ENCODE measurements at places on chromosomes 16 and 17.
A peak's percentile ranks its signal among the peaks of the same experiment; 100 is the strongest.

DNA sequence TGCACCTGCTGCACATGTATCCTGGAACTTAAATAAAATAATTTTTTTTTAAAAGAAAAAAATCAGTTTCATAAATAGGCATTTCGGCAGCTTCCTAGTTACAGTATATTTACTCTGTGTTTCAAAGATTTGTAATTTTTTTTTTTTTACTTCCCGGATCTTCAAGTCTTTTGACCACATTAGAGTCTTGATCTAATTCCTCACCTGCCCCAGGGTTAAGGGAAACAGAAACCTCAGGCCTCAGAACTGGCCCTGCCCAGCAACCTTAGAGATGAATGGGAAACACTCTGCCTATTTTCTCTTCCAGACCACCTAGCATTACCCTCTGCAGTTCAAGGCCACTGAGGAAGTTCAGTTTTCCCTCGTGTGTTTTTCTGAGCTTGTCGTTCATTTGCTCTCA is 304.0 kb downstream of the MAF start:
- no peaks in the 10 kb centered on the region for H3K27me3 ChIP-seq
- no peak for DNase-seq
- H3K4me1 ChIP-seq = peaks cover 43% of the 10 kb centered on the region
- no peak overlapping the region for H3K4me3 ChIP-seq

DNA sequence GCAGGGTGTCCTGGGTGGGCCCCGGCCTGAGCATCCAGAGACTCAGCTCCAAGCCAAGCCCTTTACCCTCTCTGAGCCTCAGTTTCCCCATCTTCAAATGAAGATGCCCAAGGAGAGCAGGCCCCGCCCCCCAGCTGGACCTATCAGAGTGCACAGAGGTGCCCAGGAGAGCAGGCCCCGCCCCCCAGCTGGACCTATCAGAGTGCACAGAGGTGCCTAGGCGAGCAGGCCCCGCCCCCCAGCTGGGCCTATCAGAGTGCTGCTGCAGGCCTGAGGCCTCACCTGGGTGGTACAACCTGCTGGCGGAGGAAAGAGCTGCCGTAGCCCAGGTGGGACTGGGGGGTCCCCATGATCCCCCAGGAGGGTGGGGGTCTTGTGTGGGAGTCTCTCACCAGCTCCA is 3.4 kb upstream of the SSTR5 start:
- no peak overlapping the region for H3K27ac ChIP-seq

DNA sequence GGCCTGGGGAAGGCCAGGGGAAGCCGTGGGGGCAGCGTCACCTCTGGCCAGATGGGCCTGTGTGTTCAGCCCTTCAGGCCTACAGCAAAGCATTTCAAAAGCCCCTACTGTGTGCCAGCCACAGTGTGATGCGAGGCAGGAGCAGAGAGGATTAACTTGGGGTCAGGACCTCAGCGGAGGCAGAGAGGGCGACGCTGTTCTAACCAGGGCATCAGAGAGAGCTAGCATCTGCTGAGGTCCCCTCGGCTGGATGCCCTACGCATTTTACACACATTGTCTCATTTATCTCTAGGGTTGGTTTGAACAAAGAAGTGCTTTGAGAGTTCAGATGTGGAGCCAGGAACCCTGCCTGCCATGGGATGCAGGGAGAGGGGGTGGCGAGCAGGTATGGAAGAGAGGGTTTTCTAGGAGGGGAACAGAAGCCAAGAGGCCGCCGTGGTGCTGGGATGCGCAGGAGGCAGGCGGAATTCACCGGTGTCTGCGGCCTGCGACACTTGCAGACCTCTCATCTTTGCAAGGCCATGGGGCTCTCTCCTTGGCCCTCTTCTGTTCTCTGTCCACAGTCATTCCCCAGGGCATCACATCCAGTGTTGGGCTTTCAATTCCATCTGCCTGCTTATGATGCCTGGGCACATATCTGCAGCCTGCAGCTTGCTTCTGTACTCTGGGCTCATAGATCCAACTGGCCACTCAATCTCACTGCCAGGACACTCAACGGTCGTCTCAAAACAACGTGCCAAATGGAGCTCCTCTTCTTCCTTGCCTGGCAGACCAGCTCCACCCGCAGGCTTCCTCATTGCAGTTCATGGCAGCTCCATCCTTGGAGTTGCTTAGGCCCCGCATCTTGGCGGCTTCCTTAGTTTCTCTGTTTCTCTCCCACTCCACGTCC is 8.1 kb upstream of the NKD1 start:
- H3K36me3 ChIP-seq = no peaks in the 10 kb centered on the region
- no peak overlapping the region for H3K27ac ChIP-seq
- no peak overlapping the region for H3K4me3 ChIP-seq
- H3K27me3 ChIP-seq = peaks cover 59% of the 10 kb centered on the region
- no peak for DNase-seq
- H3K4me1 ChIP-seq = peaks cover 5% of the 10 kb centered on the region

DNA sequence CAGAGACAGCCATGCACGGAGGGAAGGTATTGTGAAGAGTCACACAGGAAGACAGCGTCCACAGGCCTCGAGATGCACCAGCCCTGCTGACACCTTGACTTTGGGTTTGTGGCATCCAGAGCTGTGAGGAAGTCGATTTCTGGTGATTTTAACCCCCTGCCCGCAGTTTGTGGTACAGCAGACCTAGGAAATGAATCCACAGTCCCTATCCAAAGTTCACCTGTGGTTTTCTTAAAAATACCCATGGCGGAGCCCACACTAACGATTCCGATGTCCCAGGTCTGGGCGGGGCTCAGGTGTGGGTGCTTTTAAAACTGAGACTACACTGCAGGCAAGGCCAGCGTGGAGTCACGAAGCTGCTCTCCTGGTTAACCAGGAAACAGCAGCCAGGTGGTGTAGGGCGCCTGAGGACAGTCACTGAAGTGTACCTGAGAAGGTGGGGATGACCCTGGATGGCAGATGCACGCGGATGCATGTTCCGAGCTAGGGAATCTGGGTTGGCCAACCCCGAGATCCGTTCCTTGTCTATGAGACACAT is 14.4 kb upstream of the MEAK7 start:
- H3K4me3 ChIP-seq = no peak overlapping the region
- no peaks in the 10 kb centered on the region for H3K36me3 ChIP-seq
- H3K27me3 ChIP-seq = peaks cover 12% of the 10 kb centered on the region
- no peak for DNase-seq

- H3K4me1 ChIP-seq = peaks cover 35% of the 10 kb centered on the region
- no peaks in the 10 kb centered on the region for H3K27me3 ChIP-seq
- H3K4me3 ChIP-seq = no peak overlapping the region
- no peak for DNase-seq
- H3K27ac ChIP-seq = peak overlapping the region; percentile 91
Observed at GRCh38 chr17:16443511-16444257, 28.3 kb downstream of the TRPV2 start.

- H3K4me3 ChIP-seq = no peak overlapping the region
- H3K27me3 ChIP-seq = no peaks in the 10 kb centered on the region
- H3K36me3 ChIP-seq = no peaks in the 10 kb centered on the region
- H3K4me1 ChIP-seq = peaks cover 18% of the 10 kb centered on the region
- no peak overlapping the region for H3K27ac ChIP-seq
- DNase-seq = no peak
Observed at GRCh38 chr16:19294156-19294649, 8.7 kb downstream of the CLEC19A start.

- H3K4me1 ChIP-seq = peaks cover 26% of the 10 kb centered on the region
- H3K27me3 ChIP-seq = peaks cover 5% of the 10 kb centered on the region
- peak overlapping the region; percentile 98 for H3K4me3 ChIP-seq
- H3K36me3 ChIP-seq = peaks cover 1% of the 10 kb centered on the region
Observed at GRCh38 chr17:60601447-60602384, 1.7 kb downstream of the PPM1D start.

- H3K27ac ChIP-seq = no peak overlapping the region
- peaks cover 65% of the 10 kb centered on the region for H3K27me3 ChIP-seq
- no peaks in the 10 kb centered on the region for H3K36me3 ChIP-seq
- no peak overlapping the region for H3K4me3 ChIP-seq
- H3K4me1 ChIP-seq = peaks cover 6% of the 10 kb centered on the region
Observed at GRCh38 chr17:6695051-6695450, 18.1 kb downstream of the SLC13A5 start.

GRCh38 chr16:88309908-88310265 is 72.9 kb upstream of the ZNF469 start:
- H3K4me1 ChIP-seq = no peaks in the 10 kb centered on the region
- peaks cover 47% of the 10 kb centered on the region for H3K27me3 ChIP-seq
- no peak overlapping the region for H3K4me3 ChIP-seq
- peaks cover 2% of the 10 kb centered on the region for H3K36me3 ChIP-seq

DNA sequence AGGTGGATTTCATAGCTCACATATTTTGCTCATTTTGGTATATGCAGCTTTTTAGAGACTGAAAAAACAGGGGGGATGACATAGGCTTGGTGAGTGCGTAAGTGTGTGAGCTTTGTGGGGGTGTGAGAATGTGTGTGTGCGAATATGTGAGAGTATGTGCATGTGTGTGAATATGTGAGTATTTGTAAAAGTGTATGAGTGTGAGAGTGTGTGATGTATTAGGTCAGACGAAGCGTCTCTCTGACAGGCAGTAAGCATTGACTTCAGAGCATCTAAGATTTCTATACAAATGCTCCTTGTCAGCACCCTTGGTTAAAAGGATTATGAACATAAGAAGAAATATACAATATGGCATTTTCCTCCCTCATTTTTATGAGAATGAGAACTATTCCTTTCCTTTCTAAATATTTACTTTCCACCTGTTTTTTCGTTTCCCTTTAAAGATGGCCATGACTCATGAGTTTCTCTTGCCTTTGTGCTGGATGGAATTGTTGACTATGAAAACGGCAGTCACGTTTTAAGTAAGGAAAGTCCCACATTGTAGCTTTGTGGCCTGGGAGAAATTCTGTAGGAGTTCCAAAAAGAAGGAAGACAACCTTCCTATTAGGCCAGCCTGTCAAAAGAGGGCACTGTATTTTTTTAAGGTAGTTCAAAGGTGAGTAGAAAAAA is 276.4 kb downstream of the FOXL1 start:
- H3K4me3 ChIP-seq = no peak overlapping the region
- peaks cover 2% of the 10 kb centered on the region for H3K4me1 ChIP-seq
- H3K36me3 ChIP-seq = no peaks in the 10 kb centered on the region
- H3K27ac ChIP-seq = no peak overlapping the region
- DNase-seq = no peak
- H3K27me3 ChIP-seq = peaks cover 10% of the 10 kb centered on the region

- H3K27ac ChIP-seq = no peak overlapping the region
- no peaks in the 10 kb centered on the region for H3K27me3 ChIP-seq
- no peak for DNase-seq
- H3K36me3 ChIP-seq = no peaks in the 10 kb centered on the region
- H3K4me1 ChIP-seq = peaks cover 3% of the 10 kb centered on the region
- H3K4me3 ChIP-seq = no peak overlapping the region
Observed at GRCh38 chr17:1009229-1010085, 12.5 kb downstream of the TIMM22 start.

DNA sequence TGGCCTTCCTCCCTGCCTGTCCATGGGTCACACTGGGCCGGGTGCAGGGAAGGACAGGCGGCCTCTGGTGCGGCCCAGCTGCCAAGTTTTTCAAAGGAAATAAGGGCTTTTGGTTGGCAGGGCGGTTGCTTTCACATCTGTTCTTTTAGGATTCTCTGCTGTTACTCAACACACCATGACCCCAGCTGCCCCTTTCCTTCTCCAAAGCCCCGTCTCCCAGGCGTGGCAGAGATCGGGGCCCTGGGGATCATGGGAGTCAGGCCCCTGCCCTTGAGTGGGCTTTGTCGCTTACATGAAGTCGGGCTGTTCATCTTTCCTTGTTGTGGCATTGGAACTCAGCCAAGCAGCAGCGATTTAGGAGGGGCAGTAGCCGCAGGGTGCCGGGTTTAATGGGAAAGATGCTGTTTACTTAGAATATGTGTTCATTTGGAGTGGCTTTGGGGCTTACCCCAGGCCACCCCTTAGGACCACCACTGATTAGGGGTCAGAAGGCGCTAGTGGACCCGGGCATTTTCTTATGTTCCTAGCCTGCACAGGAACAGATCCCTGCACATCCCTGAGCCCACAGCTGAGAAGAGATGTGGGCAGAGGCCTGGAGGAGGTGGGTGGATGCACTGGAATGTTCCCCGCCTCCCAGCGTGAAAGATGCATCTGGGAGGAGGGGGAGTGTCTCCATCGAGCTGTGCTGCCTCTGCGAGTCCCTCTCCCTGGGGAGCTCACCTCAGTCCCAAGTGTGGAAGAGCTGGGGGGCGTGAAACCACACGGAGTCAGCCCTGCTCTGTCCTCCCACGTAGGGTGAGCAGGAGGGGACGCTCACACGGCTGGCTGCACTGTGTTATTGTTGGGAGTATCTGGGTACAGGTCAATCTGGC is 6.8 kb upstream of the ADCY7 start:
- DNase-seq = no peak
- H3K4me3 ChIP-seq = no peak overlapping the region
- no peaks in the 10 kb centered on the region for H3K27me3 ChIP-seq
- H3K36me3 ChIP-seq = no peaks in the 10 kb centered on the region
- H3K4me1 ChIP-seq = peaks cover 12% of the 10 kb centered on the region

DNA sequence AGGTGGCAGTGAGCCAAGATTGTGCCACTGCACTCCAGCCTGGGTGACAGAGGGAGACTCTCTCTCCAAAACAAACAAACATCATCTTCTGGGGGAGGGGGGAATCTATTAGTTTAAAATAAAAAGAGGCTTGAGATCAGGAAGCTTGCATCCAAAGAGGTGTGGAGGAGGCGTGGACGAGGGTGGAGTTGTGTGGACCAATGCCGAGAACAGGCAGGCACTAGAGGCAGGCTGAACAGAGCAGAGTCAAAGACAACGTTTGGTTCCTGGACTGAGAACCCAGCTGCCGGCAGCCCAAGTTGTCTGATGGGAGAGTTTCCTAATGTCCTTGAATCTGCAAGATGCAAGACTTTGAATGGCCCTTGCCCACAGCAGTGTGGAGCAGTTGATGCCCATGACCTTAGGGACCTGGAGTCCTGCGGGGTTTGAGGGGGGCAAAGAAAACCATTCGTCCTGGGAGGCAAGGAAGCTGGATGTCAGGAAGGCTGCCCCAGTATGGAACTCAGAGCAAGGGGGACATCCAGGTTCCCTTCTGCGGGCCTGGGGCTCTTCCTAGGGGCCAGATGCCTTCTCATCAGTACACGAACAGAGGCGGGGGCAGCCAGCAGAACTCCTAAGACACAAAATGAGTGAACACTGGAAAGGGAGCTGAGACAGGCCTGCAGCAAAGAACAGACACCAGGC is 9.2 kb downstream of the TBC1D16 start:
- no peak overlapping the region for H3K4me3 ChIP-seq
- peaks cover 5% of the 10 kb centered on the region for H3K36me3 ChIP-seq
- H3K27me3 ChIP-seq = no peaks in the 10 kb centered on the region
- no peak overlapping the region for H3K27ac ChIP-seq

GRCh38 chr17:601244-601925 is 113.3 kb downstream of the VPS53 start:
- no peak overlapping the region for H3K4me3 ChIP-seq
- peak overlapping the region; percentile 13 for H3K27ac ChIP-seq
- no peaks in the 10 kb centered on the region for H3K27me3 ChIP-seq
- peaks cover 8% of the 10 kb centered on the region for H3K4me1 ChIP-seq

DNA sequence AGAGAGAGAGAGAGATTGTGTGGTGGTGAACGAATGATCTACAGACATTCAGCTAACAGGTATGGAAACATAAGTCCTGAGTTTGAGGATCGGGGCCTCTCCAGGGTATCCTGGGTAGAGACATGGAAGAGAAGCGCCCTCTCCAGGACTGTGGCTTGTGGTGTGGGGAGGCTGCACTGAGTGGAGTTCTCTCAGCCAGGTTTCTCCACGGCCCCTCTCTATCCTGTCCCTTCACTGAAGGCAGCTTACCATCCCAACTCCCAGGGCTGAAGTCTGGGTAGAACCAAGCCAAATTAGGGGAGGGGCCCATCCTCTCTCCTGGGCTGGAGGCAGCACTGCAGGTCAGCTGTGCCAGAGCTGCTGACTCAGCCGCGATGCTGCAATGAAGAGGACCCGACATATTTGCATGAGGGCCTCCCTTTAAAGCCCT is 6.2 kb downstream of the C1QL1 start:
- no peak overlapping the region for H3K4me3 ChIP-seq
- DNase-seq = no peak
- H3K27me3 ChIP-seq = peaks cover 46% of the 10 kb centered on the region

Measured in progenitor cell of endocrine pancreas (in vitro differentiated cells).